ENCODE measurements at places on chromosomes 2 and 18.

DNA sequence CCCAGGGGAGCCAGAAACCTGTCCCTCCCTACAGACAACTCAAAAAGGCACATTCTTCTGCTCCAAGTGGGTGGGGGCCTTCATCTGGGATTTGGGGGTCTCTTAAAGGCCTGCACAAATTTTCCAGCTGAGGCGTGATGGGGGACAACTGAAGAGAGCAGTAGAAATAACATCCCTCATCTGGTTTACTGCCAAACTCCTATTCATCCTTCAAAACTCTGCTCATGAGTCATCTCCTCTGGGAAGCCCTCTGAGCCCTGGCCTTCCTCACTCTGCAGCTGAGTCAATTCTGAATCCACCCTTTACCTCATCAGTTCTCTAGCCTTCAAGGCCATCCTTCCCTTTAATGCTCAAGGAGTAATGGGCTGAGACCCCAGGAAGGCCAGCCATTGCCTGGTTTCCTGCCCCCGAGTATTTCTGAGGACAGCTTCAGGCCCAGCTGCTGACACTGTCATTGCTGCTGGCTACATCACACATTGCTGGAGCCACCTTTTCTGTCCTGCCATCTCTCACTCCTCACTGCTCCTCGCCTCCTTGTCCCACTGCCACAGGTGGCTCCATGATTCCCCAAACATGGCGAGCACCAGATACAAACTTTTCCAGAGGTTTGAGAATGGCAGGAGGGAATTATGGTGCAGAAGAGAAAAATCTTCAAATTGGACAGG lies 32.2 kb upstream of the GLI2 start:
- no peak for DNase-seq

GRCh38 chr2:19860022-19860421 lies 41.8 kb downstream of the TTC32 start:
- no peak for DNase-seq

GRCh38 chr2:226427538-226428307 lies 371.9 kb downstream of the IRS1 start:
- DNase-seq: no peak

- DNase-seq: no peak
These were observed 12.4 kb downstream of the CIB4 start for GRCh38 chr2:26628561-26629345.

DNA sequence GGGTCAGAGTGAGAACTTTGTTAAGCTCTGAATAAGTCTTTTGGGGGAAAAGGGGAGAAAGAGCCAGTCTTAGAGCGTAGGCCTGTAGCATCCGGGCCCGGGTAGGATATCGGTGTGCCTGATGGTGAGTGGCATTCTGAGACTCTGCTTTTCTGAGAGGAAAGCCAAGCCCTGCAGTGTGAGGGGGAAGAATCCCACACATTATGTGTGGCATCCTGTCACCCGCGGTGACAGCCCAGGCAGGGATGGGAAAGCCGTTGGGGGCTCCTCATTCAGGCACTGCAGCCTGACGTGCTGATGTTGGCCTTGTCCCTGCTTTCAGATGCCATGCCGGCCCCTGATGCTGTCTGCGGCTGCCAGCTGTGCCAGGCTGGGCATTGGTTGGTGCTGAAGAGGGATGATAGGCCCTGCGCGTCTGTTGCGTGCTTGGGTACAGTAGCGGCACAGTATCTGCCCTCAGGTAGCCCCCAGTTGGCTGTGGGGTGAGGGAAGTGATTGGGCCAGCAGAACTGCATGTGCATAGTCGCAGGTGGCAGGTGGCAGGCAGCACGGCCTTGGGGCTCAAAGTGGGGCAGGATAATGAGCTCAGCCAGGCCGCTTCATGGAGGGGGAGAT lies 37.6 kb downstream of the GLI2 start:
- DNase-seq: no peak

DNA sequence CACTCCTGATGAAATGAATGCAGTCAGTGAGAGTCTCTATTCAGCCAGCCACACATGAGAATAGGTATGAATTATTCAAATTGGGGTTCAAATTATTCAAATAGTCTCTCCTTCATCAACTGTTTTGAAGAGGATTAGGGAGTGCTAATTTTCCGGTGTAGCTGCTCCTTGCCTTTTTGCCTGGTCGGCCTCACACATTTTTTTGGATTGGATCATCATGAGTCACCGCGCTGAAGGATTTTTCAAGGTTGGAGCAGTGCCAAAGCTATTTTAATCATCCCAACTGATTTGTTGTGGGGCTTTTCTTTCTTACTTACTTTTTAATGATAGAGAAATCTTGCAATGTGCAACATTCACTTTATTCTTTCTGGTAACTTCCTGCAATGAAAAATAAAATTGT lies 2.4 kb upstream of the DTNA start:
- no peak for DNase-seq

GRCh38 chr18:46294318-46294717 lies 190.1 kb downstream of the HAUS1 start:
- DNase-seq: no peak

DNA sequence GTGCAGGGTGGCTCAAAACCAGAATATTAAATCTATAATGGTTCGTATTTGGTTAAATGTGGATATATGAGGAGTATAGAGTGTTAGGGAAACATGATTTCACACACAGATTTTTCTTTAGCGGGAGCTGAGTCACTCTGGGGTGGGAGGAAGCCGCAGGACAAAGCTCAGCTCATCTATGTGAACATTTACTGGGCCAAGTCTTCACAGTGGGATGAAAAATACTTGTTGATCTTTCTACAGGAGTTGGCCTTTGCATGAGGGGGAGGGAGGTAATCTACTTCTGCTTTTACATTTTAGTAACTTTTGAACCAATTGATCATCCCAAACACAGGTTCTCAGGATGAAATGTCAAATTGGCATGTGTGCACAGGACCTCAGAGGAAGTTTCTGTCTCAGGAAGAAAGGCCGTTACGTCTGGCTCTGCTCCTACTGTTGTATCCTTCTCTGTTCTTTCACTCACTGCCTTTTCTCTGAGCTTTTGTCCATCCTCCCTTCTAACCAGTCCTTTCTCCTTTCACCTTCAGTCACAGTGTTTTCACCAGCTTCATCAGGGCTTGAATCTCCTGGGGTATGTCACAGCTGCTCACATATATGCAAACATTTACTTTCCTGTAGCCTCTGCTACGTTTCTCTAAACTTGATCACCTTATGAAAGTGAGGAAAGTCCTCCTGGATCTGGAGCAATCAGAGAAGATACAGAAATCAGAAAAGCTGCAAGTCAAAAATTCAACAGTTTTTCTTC lies 943.3 kb upstream of the FANCL start:
- no peak for DNase-seq

DNA sequence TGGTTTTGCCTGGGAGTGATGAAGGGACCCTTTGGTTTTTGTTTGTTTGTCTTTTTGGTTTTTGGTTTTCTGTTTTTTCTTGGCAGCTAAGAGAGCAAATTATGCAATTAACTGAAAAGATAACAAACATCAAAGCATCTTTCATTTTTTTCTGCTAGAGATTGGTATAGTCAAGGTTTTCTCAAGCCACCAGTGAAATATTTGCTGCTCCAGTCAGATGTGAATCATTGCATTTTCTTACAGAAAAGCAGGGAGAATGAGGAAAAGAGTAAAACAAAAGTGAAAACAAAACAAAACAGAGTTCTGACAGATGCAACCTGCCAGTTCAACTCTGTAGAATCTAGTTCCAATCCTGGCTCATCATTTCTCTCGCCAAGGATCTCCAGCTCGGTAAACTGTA lies 660.7 kb downstream of the DSC3 start:
- DNase-seq: no peak

GRCh38 chr2:3051266-3051665 lies 326.4 kb downstream of the EIPR1 start:
- no peak for DNase-seq
